NCI-H446 (cell line): ENCODE measurements at places on chromosomes 7 and 10.
A peak's percentile ranks its signal among the peaks of the same experiment; 100 is the strongest.

- no peak for DNase-seq
Observed at GRCh38 chr10:120970595-120971529, 119.7 kb downstream of the WDR11 start.

DNA sequence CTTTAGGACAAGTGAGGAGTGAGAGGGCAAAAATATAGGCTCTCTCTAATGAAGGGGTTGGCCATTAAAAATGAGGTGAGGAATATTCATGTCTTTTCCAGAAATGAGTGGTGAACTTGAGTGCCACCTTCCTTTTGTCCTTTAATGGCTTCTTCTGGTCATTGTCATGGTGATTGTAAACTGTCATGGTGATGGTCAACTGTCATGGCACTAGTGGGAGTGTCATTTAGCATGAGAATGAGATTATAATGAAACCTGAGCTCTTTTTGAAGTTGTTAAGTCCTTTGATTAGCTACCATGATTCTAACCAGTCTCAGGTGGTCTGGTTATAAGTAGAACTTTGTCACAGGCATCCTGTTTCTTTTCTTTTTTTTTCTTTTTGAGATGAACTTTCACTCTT is 524.4 kb downstream of the NEBL start:
- DNase-seq: no peak

DNA sequence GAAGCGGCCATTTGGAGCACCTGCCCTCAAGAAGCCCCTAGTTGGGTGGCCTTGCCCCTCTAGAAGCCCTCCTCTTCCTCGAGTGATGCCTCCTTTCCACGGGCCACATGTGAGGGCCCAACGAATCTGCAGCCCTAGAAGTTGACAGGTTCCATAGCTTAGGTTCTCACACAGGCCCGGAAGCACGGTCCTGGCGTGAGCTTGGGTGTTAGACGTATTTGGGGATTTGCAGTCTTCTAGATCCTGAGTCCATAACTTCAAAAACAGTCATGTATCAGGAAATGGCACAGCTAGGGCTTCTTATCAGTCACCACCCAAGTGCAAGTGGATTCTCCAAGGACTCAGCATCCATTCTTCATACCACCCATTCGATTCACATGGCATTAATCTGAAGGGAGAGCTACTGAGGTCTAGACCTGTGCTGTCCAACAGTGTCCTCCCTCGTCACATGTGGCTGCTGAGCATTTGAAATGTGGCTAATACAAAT is 477 bp upstream of the FBXW4 start:
- DNase-seq: no peak

- no peak for DNase-seq
Observed at GRCh38 chr7:2471022-2471329, 5.2 kb downstream of the GRIFIN start.

DNA sequence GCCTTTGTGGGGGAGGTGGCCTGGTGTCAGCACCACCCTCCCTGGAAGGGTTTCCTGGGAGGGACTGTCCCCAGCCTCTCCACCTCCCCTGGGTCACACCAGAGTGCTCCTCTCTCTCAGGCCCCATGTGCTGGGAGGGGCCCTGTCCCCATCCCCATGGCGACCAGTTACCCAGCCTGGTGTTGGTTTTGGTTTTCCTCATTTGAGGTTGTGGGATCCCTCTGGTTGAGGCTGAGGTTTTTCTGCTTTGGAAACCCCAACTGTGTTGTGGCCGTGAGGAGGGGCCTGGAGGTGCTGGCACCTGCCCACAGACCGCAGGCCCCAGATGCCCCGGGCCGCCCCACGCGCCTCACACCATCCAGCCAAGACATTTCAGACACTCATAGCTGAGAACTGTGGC is 106.3 kb downstream of the GRK5 start:
- no peak for DNase-seq

- DNase-seq: no peak
Observed at GRCh38 chr10:49488056-49488717, 50.7 kb downstream of the ERCC6 start.

GRCh38 chr10:74928742-74929191 is 102.4 kb downstream of the KAT6B start:
- no peak for DNase-seq

DNA sequence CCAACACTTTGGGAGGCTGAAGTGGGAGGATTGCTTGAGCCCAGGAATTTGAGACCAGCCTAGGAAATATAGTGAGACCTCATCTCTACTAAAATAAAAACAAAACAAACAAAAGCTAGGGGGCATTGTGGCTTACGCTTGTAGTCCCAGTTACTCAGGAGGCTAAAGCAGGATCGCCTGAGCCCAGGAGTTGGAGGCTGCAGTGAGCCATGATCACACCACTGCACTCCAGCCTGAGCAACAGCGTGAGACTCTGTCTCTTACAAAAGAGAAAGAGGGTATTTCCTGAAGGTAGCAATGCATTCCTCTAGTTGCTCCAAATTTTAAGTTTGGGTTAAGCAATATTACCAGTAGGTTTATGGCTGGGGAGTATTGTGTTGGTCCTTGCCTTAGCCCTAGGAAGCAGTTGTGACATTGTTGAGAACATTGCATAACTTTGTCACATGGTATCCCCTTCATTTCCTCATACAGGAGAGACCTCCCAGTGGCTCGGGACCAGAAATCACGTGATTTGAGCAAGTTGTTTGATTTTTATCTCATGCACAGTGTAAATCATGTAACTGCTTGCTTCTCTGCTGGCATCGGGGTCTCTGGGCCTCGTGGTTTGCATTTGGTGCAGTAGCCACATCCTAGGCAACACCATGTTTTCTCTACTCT is 23.3 kb upstream of the SMARCD3 start:
- DNase-seq: no peak

GRCh38 chr10:18214691-18215563 is 74.7 kb downstream of the CACNB2 start:
- peak; percentile 21 for DNase-seq

- no peak for DNase-seq
Observed at GRCh38 chr7:28473571-28474281, 61.4 kb downstream of the CREB5 start.

GRCh38 chr7:80611779-80612178 is 26.7 kb upstream of the CD36 start:
- peak; percentile 39 for DNase-seq

DNA sequence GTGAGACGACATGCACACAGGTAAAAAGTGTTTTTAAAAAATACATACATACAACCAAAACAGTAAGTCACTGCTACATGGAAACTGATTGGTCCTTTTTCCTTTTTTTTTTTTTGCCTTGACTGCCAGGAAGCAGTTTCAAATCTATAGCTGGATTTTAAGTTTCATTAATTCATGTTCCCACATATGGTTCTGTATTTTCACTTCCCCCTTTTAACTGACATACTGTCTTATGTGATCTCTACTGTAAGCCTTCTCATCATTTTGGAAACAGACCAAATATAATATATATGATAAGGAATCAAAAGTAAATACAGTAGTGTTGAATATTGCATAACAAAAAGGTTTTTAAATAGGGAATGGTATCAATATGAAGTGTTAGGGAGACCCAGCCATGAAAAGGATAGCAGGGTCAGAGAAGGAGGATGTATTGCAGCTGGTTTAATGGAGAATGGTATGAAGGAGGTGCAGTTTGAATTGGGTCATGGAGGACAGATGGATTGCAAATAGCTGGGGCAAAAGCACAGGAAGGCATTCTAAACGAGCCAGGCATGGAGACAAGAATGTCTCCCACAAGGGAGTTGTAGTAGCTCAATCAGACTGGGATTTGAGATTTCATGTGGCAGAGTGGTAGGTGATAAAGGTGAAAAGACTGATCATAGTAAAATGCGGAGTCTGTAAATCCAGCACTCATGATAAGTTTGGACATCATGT is 5.4 kb downstream of the CAV1 start:
- DNase-seq: no peak

DNA sequence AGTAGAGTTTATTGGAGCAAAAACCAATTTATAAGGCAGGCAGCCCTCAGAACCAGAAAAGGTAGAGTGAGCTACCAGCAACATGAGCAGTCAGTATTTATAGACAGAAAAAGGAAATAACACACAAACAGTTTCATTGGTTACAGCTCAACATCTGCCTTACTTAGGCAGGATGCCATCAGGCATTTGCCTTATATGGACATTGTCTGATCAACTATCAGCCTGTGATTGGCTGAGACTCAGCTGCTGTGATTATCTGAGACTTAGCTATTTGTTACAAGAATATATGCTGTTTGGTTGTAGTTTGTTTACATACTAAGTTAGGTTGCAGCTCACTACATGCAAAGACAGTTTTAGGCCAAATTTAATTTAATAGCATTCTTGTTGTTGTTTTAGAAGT is 60.4 kb upstream of the CDK1 start:
- DNase-seq: no peak

- no peak for DNase-seq
Observed at GRCh38 chr7:29588900-29589696, 25.5 kb downstream of the PRR15 start.

- no peak for DNase-seq
Observed at GRCh38 chr10:117137911-117138642, at the start of gene VAX1. VAX1 (minus strand) TSS chr10:117138270; CDS start chr10:117138056, 214 bp downstream.

GRCh38 chr7:39428221-39428620 is 138.0 kb upstream of the YAE1 start:
- DNase-seq: no peak

DNA sequence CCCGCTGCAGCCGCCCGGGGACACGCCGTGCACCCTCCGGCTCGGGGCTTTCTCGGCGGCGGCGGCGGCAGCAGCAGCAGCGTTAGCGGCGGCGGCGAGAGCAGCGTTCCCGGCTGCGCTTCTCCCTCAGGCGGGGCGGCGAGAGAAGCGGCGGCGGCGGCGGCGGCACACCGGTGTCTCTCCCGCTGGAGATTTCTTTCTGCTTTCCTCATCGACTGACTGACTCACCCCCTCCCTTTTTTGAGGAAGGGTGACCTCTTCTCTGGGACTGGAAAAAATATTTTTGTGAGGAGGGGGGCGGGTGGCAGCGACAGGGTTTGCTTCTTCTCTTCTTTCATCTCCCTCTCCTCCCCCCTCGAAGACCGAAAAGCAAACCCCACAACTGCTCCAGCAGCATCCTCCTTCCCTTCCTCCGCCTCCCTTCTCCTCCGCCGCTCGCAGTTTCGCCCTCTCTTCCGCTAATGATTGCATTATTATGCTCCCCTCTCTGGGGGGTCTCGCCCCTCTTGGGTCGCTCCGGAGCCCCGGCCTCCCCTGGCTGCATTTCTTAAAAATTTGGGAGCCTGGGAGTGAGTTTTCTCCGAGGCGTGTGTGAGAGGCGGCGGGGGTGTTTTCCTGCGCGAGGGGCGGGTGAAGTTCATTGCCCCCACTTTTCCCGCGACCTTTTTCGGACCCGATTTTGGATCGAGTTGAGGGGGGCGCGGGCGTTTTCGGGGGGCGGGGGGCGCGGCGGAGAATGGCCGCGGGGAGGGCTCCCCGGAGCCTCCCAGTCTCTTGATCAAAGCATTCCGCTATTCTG is 411 bp downstream of the AUTS2 start:
- DNase-seq: no peak

DNA sequence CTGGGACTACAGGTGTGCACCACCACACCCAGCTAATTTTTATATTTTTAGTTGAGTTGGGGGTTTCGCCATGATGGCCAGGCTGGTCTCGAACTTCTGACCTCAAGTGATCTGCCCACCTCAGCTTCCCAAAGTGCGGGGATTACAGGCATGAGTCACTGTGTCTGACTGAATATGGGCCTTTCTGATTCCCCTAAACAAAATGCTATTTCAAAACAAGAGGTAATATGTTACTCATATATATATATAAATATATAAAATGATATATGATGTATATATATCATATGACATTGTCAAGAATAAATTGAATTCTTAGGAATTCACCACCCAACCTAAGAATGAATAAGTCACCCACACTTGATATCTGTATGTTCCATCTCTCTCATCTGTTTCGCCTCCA is 12.8 kb upstream of the TIAL1 start:
- DNase-seq: no peak

GRCh38 chr7:10412422-10413019 is 561.2 kb upstream of the PHF14 start:
- peak; percentile 85 for DNase-seq

DNA sequence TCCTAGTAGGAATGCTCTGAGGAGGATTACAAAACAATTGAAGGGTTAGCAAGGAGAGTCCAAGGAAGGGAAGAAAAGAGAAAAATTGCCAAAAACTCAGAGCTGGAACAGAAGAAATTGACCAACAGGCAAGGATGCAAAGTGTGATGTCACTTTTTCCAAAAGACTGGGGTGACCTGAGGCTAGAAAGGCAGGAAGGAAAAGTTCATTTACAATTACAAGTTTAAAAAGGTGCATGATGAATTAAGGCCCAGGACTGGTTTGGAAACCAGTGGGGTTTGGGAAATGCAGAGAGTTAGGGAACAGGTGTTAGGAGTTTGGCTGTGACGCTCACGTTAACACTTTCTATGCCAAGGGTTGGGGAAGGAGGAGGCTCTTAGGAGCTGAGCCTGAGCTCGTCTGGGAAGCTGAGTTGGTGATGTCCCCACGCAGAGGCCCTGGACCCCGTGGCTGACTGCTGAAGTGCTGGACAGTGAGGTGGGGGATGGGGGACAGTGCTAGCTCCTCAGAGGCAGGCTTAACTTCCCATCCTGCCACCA is 92.6 kb upstream of the PODXL start:
- DNase-seq: no peak

- DNase-seq: no peak
Observed at GRCh38 chr7:2613098-2613930, 18.5 kb upstream of the TTYH3 start.

DNA sequence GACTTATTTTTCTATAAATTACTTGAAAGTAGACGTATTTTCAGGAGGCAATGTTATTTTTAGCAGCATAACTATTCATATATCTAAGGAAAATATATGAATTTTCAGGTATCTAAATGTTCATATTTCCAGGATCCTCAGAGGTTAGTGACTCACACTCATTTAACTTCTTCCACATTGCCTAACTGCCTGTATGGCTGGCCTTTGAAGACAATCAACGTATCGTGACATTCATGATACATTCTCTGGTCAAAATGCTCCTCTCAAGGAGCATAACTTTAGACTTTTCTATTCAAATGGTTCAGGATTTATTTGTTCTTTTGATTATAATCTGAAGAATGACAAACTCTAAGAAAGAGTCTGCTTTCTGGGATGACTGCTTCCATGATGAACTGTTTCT is 89.3 kb downstream of the SEMA3C start:
- no peak for DNase-seq

DNA sequence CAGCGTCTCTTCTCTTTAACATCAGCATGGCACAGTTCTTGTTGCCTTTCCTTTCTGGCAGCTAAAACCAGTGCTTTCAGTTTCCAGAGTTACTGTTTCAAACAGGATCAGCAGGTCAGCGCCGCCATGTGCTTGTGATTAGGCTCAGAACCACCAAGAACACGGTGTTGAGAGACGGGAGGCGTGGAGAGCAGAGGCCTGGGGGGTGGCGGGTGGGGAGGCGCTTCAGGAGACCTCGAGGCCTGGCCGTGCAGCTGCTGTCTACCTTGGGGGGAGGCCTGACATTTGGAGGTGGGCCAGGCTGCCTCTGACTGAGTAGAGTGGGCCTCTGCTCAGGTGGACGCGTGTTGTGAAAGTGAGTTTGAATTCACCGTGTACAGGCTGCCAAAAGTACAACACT is 22.0 kb downstream of the PFKFB3 start:
- DNase-seq: no peak

GRCh38 chr10:91002656-91003055 is 81.8 kb upstream of the ANKRD1 start:
- DNase-seq: no peak
